Stimulated activated CD4-positive, alpha-beta T cell treated with anti-CD3 and anti-CD28 coated beads, Interleukin-4, amount 100 ng/mL, for 48 hours (primary cell): ENCODE measurements at places on chromosomes 5 and 9.

DNA sequence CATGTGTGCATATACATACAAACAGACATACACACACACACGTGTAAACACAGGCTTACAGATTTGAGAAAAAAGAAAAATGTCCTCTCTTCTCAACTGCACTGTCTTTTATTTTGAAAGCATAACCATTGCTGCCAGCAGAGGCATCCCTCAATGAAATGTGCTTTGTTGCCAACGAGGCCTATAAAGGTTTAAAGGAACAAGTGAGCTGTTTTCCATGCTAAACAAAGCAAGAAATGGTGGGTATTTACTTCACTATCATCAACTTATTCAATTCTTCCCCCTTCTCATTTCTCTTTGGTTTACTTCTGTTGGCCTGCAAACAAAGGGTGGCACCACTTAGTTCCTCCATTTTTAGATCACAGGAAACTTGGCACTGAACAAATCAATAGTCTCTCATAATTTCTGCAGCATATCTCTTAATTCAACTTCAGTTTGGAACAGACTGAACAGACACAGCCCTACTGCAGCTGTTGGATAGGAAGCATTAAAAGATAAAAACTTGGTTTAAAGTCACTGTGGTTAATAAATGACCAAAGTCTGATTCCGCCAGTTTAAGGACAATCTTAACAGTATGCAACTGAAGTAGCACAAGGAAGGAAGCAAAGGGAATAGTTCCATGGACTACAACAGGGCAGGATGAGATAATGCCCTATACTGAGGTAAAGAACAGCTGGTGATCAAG, 21.7 kb downstream of the TTC33 start:
- no peak for DNase-seq

GRCh38 chr9:121455527-121456239, 44.0 kb downstream of the GGTA1 start:
- DNase-seq = no peak

- DNase-seq = no peak
Observed at GRCh38 chr9:38126730-38127129, 57.7 kb upstream of the SHB start.

DNA sequence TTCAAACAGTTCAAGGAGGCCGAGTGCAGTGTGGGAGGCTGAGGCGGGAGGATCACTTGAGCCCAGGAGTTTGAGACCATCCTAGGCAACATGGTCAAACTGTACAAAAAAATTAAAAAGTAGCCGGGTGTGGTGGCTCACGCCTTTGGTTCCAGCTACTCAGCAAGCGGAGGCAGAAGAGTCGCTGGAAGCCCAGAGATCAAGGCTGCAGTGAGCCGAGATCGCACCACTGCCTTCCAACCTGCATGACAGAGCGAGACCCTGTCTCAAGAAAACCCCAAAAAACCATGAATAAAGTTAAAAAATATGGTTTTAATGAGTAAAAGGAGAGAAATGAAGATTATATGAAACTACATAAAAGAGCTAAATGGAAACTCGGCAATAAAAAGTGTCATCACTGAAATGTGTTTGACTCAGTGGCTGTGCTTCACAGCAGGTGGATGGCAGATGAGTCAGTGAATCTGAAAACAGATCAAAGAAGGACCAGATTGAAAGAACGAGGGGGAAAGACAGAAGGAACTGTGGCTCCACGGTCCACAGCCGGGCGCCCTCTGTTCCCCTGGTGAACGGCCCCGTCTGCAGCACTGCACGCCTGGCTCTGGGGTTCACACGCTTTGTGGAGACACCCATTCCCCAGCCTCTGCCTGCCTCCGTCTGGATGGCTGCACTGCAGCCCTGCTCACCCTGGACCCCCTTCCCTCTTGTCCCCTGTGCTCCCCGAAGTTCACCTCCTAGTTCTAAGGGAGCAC, 25.1 kb downstream of the EXD3 start:
- DNase-seq = peak; percentile 37

- DNase-seq = no peak
Observed at GRCh38 chr5:1815071-1815786, 14.0 kb downstream of the NDUFS6 start.

DNA sequence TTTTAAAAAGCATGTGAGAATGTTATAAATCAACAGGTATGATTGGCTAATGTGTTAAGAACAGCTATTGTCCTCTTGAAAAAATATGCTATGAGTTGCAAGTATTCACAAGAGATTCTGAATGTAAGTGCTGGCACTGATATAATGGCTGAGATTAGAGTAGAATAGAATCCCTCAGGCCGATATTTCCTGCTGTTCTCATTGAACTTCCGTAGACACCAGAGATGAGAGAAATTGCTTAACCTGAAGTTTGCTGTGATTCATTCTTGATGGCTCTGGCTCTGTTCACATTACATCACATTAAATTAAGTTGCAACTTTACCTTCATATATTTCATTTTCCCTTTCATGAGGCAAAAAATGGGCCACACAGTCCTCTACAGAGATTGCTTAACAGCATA, 114.5 kb downstream of the BAAT start:
- DNase-seq = no peak

DNA sequence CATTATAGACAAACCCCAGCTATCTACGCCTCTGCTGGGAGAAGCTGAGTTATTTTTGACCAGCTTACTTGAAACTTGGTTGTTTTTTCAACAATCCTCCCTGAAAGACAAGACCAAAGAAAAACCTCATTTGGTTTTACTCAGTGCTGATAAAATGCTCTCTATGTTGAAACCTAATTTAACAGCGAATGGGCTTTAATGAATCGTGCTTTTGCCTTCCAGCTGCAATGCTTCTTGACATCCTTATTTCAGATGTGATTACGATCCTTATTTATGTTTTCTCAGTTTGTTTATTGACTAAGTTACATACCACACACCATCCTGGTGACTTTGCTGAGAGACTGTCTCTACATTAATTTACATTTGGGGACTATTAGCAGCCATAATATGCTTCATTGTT, 179.2 kb downstream of the FBXL7 start:
- DNase-seq = no peak

GRCh38 chr9:89446961-89447310, 51.0 kb downstream of the SEMA4D start:
- DNase-seq = no peak

GRCh38 chr9:136960212-136960937, 8.3 kb downstream of the LCN12 start:
- DNase-seq = no peak

- no peak for DNase-seq
Observed at GRCh38 chr5:72503888-72504491, 3.2 kb downstream of the ZNF366 start.
